Occipital lobe (tissue), 3 donors: ENCODE measurements at places on chromosomes 3 and 15. TPM values are rescaled to one million over a fixed set of nuclear protein-coding genes. Genes with fewer than 3 reads are reported as not detected.

- DNase-seq = no peak
Measured at GRCh38 chr3:123914829-123915228, 30.7 kb upstream of the MYLK start.

BOC gene
- total RNA-seq = 11.2 TPM

MANF gene
- 22.3 TPM for total RNA-seq

GRCh38 chr3:98646680-98647079, 53.3 kb upstream of the CPOX start:
- DNase-seq = no peak

DNA sequence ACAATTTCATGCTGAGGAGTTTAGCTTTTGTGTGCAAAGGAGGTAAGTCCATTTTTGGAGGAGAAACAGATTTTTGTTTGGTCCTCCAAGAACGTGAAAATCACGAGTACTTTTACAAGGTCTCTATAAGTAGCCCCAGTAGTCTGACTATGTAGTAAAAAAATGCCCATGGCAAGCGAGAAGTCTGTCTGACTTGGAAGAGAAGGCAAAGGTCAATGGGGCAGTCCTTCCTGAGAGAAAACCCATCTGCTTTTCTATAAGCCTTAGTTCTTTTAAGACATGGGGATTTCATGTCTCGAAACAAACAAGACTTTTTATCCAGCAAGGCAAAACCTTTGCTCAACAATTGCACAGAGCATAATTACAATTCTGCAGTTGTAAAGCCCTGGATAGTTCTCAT, 183.2 kb downstream of the GAP43 start:
- no peak for DNase-seq

DNA sequence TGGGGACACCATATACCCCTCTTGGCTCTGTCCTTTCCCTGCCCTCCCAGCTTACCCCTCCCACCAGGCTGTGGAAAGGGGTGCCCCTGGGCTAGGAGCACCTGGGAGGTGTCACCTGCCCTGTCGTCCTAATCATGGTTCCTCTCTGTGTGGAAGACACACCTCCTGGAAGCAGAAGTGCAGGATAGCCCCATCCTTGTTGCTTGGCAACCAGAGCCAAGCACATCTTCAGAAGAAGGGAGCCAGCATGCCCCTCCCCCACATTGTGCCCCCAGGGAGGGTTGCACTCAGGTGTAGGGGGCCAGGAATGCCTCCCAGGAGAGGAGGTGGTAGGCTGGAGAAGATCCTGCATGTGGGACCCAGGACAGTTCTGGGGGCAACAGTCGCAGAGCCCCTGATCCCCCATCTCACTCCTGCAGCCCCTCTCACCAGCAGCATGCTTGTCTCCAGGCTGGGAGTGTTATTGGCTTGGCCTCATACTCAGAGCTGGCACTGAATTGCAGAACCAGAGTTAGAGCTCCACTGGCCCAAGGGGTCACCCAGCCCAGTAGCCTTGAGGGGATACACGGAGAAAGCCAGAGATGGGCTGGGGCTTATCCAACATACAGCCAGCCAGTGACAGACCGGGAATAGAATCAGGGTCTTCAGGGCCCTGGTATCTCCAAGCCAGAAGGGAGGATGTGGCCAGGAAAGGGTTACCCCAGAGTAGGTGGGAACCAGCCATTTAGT, 8.4 kb downstream of the RAB6B start:
- no peak for DNase-seq

DNA sequence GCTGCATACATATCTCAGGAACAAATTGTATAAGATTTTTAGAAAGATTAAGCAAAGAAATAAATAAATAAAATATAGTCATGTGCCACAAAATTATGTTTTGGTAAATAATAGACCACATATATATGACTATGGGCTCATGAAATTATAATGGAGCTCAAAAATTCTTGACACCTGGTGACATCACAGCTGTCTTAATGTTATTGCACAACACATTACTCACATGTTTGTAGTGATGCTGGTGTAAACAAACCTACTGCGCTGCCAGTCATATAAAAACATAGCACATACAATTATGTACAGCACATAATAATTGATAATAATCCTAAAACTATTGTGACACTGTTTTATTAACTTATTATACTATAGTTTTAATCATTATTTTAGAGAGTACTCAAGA, 1159.1 kb downstream of the SI start:
- DNase-seq = no peak

DNA sequence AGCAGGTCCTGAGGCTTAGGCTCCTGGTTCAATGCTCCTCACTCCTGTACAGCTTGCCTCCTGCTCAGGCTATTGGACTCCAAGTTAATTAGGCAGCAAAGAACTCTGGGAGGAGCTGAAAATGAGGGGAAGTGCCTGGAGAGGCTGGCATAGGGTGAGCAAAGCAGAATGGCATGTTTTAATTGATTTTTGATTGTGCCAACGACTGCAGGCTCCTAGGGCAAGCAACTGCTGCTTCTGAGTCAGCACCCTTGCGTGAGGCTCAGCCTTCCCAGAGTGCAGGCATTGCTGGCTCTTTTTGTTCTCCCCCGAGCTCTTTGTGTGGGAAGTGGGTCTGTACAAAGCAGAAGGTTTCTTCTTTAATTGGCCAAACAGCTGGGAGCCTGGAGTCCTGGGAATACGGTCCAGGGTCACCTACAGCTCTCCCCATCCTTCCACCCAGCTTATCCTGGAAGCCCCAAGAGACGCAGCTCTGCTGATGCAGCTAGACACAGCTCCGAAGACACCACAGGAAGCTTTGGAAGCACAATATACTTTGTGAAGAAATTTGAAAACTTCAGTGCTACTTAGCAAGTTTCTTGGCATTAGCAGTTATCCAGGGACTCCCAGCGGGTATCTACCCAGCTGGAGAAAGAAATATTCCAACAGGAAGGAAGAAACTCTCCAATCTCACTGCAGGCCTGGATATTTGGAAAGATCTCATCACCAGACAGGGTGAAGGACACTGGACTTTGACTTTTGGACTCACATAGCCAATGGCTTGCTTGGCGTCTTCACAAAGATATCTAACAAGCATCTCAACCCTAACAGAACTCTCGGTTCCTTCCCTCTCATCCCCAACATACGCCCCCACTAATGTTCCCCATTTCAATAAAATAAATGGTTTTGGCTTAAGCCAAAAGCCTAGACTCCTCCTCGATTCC, 76.8 kb downstream of the BDH1 start:
- no peak for DNase-seq

EFHB gene
- not detected for total RNA-seq

GRCh38 chr15:100242989-100243388, 98.8 kb downstream of the ADAMTS17 start:
- DNase-seq = no peak

- DNase-seq = no peak
Measured at GRCh38 chr3:134642445-134643149, 8.2 kb downstream of the KY start.

GRCh38 chr15:72096796-72097195, 21.2 kb downstream of the MYO9A start:
- DNase-seq = no peak

DNA sequence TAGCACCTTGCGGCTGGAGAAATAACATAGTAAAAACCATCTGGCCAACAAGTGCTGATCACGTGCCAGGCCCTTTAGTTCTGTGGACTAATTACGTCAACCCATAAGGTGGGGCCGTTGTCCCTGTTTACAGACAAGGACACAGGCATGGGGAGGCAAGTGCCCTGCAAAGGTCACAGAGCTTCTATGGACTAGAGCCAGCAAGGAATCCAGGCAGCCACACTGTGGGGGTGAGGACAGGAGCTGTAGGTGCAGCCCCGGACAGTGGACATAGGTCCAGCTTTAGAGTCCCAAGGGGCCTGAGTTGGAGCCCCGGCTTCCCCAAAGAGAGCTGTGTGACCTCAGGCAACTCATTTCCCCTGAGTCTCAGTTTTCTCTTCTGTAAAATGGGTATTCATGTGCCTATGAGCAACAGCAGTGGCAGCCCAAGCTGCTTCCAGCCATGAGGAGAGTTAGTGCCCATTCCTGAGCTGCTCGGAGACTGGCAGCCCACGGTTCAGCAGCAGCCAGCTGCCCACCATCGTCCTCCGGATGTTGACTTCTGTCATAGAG, 13.9 kb downstream of the CHST13 start:
- no peak for DNase-seq

GRCh38 chr15:52308446-52309153, 13.0 kb upstream of the MYO5C start:
- no peak for DNase-seq

GRCh38 chr3:194607592-194608389, 25.4 kb downstream of the TMEM44 start:
- no peak for DNase-seq

GRCh38 chr3:113585720-113586119, 53.4 kb downstream of the SIDT1 start:
- no peak for DNase-seq

DNA sequence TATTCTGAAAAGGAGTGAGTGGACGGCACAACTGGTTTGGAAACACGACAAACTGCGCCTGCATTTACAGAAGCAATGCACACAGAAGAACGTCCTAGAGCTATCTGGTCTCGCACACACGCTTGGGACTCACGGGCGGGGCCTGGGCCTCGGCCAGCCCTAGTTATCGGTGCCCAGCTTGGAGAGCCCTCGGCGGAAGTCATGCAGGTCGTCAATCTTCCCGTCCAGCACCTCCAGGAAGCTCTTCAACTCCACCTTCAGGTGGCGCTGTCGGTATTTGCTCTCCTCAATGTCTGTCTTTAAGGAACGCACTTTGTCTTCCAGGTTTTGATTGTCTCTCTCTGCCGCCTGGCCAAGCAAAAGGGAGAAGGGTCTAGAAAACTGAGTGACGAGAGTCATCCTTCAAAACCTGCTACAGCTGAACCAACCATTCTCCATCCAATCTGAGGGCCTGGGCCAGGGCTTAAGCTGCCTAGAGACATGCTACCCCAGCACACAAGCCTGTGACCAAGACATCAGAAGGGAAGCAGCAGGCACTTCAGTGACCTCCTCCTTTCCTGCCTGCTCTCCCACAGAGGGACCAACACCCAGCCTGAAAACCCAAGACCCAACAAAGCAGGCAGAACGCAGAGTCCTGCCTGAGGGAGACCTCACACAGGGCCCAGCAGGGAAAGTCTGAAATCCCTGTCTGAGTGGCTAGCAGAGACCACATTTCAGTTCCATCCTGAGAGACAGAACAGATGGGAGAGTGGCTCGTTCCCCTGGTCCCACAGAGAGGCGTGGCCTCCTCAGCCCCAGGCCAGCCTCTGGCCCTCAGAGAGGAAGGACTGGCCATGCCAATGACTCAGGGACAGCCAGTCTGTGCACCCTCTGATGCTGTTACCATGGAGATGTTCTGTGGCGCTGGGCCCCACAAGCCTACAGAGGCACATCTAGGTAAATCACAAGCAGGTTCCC, 40.4 kb downstream of the WHAMM start:
- no peak for DNase-seq

DNA sequence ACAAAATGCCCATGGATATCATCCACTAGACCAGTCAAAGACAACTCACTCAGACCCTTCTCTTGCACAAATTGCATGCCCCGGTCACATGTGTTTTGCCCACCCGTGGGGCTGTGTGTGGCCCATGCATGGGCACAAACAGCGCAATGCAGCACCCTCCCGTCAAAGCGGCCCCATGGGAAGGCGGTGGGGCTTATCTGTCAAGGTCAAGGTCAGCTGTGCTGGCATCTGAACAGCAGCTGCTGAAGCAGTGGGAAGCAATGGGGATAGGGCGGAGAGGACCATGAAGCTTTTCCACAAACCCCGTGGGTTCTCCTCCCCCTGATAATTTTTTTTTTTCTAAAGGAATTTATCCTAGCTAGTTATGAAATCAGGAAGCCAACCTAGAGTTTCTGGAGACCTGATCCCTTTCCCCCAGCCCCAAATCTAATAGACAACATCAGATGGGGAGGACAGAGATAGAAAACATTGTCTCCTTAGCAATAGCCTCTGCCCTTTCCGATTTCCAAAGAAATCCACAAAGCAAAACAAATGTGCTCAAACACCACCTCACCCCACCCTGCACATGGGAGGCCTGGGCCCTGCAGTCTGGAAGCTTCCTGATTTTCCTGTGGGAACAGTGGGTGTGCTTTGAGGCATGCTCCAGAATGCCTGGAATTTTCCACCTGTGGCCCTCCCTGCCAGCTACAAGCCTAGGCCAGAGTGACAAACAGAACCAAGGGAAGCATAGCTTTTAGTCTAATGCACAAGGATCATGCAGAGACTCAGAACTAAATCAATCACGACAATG, 84.4 kb downstream of the BDH1 start:
- no peak for DNase-seq

ITGA11 gene
- 0.62 TPM for total RNA-seq

NR2E3 gene
- total RNA-seq = 0.16 TPM

LRRC31 gene
- not detected for total RNA-seq

GRCh38 chr3:78878011-78878410, 889.8 kb downstream of the ROBO1 start:
- no peak for DNase-seq

DNA sequence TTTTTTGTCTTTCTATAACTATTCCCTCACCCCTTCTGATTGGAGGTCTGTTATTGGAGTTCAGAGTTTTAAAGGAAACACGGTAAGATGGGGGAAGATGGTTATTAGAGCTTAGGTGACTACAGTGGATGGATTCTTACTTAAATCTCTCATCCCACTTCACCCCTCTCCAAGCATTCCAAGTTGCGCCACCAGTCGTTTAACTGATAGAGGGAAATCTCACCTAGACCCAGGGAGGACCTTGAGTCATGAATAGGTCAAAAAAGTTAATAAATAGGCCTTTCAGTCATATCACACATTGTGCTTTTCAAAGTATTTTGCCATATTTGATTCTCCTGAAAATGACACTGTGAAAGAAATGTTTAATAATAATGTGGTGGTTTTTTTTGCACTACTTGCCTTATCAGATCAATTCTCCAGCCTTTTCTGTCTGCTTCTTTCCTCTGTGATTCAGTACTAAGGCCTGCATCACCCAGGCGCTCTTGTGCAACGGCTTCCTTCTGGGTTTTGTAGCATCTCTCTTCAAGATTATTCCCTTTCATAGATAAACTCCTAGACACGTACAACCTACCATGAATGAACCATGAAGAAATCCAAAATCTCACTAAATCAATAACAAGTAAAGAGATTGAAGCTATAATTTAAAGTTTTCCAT, 100.4 kb upstream of the TGFBR2 start:
- DNase-seq = no peak

CDCP1 gene
- total RNA-seq = 0.62 TPM
